ENCODE measurements at places on chromosomes 7 and 10.

DNA sequence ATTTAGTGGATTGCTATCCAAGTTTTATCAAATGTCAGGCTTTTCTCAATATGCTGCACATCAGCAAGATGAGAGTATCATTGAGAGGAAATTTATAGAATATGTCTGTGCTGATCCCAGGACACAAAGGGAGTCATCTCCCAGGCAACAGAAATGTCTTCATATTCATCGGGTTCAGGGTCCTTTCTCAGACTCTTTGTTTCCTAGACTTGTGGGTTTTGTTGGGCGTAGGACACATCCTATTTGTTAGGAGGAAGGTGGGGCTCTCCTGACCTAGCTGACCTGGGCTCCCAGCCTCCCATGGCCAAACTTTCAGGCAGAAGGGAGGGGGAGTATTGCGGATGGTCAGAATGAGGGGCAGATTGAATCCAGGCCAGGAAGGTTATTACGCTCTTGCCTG, 22.9 kb upstream of the NPS start:
- no peak for DNase-seq

- no peak for DNase-seq
These were observed 37.1 kb upstream of the SRI start for GRCh38 chr7:88256906-88257305.

DNA sequence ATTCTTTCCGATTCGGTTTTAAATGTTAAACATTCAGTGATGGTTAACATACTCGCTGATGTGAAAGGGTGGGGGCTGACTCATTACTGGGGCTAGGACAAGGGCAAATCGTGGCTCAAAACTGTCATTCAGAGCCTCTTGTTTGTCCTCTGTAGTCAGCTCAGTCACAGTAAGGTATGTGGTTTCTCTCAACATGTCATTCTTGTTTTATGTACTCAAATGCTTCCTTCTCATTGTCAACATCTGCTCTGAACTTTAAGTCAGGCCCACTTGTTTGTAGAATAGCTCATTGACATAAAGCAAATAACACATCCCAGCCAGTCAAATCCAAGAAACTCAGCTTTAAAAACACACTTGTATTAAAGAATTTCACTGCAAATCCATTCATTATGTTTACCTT, 7.3 kb downstream of the SLC16A9 start:
- no peak for DNase-seq

- no peak for DNase-seq
These were observed 238.1 kb downstream of the HPSE2 start for GRCh38 chr10:98997596-98997995.

- DNase-seq: peak; percentile 3
These were observed 513.8 kb upstream of the AKR1E2 start for GRCh38 chr10:4312051-4312835.

- peak; percentile 61 for DNase-seq
These were observed 72.9 kb upstream of the CAV2 start for GRCh38 chr7:116426428-116427156.

- peak; percentile 5 for DNase-seq
These were observed 92.8 kb upstream of the TAC1 start for GRCh38 chr7:97639036-97639435.

DNA sequence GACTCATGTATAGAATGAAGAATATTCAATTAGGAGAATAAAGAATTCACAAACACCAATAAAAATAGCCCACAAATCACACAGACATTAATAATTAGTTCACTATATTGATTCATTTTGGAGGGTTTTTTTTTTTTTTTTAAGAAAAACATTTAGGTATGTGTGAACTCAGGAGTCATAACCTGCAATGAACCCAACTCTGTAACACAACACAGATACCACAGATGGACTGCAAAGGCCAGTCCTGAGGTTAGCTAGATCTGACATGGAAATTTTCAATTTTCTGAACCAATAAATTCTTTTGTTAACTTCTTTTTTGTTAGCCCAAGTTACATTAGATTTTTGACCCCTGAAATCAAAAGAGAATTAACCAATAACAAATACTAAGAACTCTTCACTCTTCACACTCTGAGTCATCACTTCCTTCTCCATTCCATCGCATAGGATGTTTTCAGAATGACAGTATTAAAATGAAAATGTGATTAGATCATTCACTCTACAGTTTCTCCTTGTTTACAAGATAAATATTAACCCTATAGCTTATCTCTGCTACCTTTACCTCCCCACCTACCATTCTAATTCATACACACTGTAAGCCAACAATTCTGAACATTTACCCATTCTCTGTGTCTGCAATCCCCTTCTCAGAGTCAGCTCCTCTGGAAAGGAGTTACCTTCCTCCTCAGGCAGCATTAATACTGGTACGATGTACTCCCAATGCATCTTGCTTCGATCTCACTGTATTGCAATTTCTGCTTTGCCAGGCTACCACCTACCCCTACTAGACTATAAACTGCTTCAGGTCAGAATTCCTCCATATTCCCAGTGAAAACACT, 141.5 kb downstream of the LRRN3 start:
- peak; percentile 64 for DNase-seq

GRCh38 chr10:63465293-63466143, at the start of gene JMJD1C:
Gene JMJD1C, minus strand, starts transcription at chr10:63465977. Its CDS starts 315 bp downstream, at chr10:63465662.
- DNase-seq: peak; percentile 60

DNA sequence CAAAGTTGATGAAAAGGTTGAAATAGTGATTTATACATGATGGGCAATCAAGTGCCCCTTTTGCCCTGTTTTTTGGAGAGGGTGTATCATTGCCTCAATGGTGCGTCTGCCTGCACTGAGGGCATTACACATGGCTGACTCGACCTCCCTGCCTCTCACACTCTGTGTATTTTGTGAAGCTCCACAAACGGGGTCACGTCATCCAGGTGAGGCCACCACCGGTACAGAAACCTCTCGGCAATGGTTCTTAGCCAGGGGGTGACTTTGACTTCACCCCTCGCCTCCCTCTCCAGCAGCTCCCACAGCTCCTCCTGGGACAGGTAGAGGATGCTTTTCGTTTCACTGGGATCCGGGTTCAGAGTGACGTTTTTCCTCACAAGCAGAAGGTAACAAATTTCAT, 6.3 kb downstream of the IDI2 start:
- DNase-seq: no peak

DNA sequence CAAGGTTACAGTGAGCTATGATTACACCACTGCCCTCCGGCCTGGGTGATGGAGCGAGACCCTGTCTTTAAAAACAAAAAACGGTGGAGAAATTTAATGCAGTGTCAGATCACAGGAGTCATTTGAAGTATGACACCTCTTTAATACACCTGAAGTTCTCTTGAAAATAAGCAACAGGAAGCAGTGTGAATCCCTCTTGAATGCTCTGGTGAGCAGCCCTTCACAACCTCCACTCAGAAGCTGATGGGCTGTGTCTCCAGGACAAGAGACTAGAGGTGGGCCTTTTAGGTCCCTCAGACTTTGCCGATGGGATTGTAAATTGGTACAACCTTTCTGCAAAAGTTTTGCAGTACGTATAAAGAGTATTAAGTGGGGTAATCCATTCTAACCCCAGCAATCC, 50.1 kb downstream of the CYP26A1 start:
- no peak for DNase-seq

DNA sequence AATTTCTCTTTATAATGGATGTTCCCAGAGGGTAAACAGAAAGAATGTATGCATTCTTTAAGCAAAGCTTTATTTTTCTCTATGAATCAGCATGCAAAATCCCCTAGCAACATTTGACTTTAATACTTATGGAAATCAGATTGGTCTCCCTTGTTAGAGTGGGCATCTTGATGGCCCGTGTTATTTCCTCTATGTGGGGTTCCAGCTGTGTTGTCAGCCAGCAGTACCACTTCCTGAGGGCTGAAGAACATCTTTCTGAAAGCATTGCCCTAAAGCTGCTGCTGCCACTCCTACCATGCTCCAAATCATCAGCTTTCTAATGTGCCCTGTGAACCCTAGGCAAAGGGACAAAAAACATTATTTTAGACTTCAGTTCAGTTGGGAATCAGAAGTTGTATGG, 70.4 kb upstream of the HECTD2 start:
- no peak for DNase-seq

DNA sequence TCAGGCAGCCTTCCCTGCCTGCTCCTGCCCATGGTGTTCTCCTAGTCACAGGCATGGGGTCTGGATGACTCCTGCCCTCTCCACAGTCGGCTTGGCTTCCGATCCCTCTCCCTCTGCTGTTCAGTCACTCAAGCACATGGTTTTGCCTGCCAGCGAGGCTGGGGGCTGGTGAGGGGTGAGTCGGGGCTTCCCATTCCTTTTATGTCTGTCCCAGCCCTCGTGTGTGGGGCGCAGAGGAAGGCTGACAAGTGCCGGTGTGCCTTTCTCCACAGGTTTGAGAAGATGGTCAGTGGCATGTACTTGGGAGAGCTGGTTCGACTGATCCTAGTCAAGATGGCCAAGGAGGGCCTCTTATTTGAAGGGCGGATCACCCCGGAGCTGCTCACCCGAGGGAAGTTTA, 40.1 kb downstream of the TACR2 start:
- DNase-seq: no peak

All from kidney glomerular epithelial cell (primary cell).